ENCODE measurements at places on chromosomes 2 and 18.

- DNase-seq: no peak
Measured at GRCh38 chr2:17058772-17059402, 393.3 kb upstream of the CYRIA start.

DNA sequence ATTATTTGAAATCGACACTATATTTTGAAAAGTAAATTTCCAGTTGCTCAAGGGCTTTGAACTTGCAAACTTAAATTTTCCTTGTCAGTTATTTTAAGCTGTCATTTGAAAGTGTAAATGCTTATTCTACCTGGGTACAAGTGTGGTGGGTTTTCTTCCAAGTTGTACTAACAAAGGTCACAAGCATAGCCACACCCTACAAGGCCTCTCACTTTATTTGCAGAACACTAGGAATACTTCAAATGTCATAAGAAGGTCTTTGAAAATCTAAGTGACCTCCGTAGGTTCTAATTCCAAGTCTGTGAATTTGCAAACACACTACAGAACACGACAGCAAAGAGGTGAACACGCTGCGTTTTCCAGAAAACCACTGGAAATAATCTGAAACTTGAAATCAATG, 9.3 kb upstream of the RMDN2 start:
- DNase-seq: no peak

GRCh38 chr2:101692041-101692440, 5.5 kb upstream of the MAP4K4 start:
- DNase-seq: no peak

DNA sequence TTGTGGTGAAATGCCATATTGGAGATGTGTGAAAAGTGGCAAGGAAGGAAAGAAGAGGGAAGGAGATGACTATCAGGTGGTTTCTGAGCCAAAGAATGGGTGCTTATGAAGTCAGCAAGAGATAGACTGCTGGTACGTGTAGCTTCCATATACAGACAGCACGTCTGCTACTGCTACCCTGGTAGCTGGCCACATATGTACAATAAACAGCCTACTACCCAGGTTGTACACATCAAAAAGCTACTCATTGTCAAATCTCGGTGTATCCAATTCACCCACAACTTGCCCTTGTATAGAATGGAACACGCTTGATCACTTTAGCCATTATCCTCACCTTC, 761.8 kb downstream of the LRRTM4 start:
- no peak for DNase-seq

GRCh38 chr2:108323619-108324018, 34.9 kb downstream of the SULT1C2 start:
- no peak for DNase-seq

GRCh38 chr2:238465487-238466242, 38.9 kb downstream of the ASB1 start:
- no peak for DNase-seq

- DNase-seq: no peak
Measured at GRCh38 chr18:148841-149240, 9.5 kb upstream of the USP14 start.

GRCh38 chr2:237882510-237883481, 23.4 kb downstream of the RAMP1 start:
- DNase-seq: no peak

DNA sequence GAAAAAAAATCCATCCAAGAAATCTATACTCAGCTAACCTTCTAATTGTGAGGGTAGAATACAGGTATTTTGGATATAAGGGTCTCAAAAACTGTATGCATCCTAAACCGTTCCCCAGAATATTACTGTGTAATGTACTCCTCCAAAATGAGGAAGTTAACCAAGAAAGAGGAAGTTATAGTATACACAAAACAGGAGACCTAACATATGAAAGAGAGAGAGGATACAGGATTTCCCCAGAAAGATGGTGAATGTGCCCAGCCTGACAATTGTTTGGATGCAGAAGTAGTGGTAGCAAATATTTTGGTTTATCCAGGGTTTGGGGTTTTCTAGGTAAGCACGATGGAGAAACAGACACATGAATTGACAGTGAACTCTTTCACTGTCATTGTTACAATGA, 50.6 kb downstream of the GALNT3 start:
- DNase-seq: no peak

GRCh38 chr2:79393806-79394484, 118.9 kb upstream of the CTNNA2 start:
- no peak for DNase-seq

GRCh38 chr2:25018681-25019080, 23.2 kb upstream of the EFR3B start:
- DNase-seq: no peak

- no peak for DNase-seq
Measured at GRCh38 chr2:20704886-20705285, 37.9 kb downstream of the GDF7 start.

DNA sequence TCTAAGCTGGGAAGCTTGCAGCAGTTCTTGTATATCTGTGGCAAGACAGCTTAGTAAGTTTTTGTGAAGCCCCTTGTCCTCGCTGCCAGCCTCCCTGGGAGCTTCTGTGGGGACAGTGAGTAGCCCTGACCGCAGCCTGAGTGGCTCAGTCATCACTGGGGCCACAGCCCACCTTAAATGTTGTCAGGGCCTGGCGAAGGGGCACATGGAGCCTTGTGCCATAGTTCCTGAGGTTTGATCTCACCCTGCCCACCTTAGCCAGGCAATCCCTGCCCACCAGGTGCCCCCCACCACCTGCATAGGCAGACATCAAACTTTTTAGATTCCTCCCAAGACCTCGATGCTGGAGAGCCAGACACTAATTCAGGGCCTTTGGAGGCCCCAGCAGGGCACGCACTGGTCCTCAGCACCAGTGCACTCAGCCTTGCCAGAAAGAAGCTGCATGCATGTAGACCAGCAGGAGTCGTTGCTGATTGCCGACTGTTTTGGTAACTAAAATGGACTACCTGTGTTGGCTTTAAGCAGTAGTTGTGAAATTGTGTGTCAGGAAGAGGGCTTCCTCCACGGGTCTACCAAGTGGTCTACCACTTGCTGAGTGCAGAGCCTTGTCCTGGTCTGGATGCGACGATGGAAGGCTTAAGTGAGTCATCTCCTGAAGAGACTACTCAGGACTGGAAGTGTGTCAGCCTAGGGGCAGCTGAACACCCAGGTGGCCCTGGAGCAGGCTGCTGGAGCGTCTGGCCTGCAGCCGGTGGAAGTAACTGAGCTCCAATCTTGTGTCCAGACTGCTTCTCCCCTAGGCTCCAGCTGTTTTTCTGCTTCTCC, 233.1 kb downstream of the SEPTIN10 start:
- DNase-seq: no peak
